ENCODE measurements at places on chromosomes 13 and 19.
A peak's percentile ranks its signal among the peaks of the same experiment; 100 is the strongest.

DNA sequence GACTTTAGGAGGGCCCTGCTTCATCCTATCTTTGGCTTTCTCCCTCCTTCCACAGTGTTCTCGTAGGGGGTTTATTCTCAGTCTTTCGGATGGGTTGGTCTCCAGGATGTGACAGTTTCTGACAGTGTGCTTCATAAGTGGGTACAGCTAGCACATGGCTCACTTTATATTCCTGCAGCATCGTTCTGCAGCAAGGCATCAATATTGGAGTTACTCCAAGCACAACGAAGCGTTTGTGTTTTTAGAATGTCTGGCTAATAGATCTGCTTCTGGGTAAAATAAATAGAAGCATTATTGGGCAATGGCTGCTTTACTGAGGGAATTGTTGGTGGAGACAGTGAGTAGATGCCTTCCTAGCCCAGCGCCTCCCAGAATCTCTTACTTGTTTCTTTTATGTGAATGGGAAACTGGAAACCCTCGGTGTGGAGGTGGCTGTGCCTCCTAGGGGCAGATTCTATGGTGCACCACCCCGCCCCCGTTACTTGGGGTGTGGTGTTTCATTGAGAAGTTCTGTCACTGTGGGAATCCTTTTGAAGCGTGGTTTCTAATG is 2.0 kb downstream of the FARP1 start:
- DNase-seq = peak; percentile 9

DNA sequence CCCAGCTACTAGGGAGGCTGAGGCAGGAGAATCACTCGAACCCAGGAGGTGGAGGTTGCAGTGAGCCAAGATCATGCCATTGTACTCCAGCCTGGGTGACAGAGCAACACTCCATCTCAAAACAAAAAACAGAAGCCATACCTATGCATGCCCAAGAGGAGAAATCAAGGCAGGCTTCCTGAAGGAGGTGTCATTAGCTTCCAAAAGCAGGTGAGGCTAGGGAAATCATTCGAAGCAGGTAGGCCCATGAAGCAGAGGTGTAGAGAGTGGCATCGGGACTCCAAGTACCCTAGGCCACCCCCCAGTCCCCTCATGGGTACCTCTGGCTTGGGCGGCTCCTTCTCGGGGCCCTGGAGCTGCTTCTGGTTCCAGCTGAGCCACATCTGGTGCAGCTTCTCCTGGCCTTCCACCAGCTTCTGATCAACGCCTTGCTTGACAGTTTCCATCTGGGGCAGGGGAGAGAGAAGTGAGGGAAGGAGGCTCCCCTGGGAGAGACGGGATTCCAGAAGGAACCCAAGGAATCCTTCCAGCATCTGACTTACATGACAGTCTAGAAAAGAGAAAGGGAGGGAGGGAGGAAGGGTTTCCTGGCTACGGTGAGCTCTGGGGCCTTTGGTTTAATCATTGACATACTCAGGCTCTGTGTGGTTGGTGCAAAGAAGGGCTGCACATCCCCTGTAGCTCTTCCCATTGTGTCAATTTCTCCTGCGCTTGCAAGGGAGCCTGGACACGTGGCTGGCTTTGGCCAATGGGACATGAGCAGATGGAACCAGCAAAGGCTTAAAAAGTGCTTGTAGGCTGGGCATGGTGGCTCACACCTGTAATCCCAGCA is 13.1 kb upstream of the TICAM1 start:
- DNase-seq = no peak

- DNase-seq = no peak
These were observed 609 bp downstream of the ZAR1L start for GRCh38 chr13:32314271-32315237.

GRCh38 chr13:51832471-51833152 is 12.4 kb downstream of the TMEM272 start:
- DNase-seq = no peak

- DNase-seq = no peak
These were observed 943 bp downstream of the GJB6 start for GRCh38 chr13:20230913-20231838.

- no peak for DNase-seq
These were observed 2.8 kb upstream of the ZNF543 start for GRCh38 chr19:57317503-57317902.

DNA sequence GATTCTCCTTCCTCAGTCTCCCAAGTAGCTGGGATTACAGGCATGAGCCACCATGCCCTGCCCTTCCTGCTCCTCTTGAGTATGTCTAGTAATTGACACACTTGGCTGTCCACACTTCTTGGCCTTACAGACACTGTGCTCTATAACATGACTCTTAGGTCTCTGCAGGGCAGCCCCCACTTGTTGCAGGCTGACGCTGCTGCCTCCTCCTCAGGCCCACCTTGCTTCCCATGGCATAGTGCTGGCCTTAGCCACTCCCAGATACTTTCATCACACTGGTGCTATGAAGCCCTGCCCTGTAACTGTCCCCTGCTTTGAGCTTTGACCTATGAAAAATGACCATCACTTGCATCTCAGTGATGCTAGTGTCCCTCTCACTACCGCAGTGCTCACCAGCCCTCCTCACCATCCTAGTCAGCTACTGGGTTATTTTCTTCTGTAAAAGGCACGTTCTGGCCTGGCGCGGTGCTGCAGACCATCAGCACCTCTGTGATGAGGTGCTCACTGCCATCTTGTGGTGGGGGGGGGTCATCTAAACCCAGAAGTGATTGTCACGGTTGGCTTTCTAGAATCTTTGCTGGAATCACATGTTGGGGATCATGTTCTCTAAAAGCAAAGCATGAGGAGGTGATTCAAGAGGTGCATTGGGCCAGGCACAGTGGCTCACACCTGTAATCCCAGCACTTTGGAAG is 9.8 kb downstream of the ERICH4 start:
- no peak for DNase-seq

- no peak for DNase-seq
These were observed 27.5 kb upstream of the KL start for GRCh38 chr13:32988608-32989289.

- no peak for DNase-seq
These were observed 878.5 kb downstream of the UQCRFS1 start for GRCh38 chr19:28334419-28334818.

DNA sequence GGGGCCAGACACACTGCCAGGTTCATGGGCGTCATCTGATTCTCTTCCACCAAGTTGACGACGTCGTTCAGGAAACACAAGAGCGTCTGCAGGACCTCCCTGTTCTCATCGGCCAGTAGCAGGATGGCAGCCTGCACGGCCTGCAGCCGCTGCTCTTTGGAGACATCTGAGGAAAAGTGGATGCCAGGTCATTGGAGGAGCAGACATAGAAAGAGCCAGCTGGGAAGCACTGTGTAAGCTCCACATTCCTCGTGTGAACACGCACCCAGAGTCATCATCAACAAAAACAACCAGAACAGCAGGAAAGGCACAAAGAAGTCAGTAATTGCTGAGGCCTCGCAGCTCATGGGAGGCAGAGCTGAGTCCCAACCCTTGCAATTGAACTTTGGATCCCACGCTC is 96.5 kb downstream of the KL start:
- DNase-seq = no peak

GRCh38 chr19:7000333-7000732 is 20.9 kb downstream of the MBD3L2B start:
- DNase-seq = no peak

DNA sequence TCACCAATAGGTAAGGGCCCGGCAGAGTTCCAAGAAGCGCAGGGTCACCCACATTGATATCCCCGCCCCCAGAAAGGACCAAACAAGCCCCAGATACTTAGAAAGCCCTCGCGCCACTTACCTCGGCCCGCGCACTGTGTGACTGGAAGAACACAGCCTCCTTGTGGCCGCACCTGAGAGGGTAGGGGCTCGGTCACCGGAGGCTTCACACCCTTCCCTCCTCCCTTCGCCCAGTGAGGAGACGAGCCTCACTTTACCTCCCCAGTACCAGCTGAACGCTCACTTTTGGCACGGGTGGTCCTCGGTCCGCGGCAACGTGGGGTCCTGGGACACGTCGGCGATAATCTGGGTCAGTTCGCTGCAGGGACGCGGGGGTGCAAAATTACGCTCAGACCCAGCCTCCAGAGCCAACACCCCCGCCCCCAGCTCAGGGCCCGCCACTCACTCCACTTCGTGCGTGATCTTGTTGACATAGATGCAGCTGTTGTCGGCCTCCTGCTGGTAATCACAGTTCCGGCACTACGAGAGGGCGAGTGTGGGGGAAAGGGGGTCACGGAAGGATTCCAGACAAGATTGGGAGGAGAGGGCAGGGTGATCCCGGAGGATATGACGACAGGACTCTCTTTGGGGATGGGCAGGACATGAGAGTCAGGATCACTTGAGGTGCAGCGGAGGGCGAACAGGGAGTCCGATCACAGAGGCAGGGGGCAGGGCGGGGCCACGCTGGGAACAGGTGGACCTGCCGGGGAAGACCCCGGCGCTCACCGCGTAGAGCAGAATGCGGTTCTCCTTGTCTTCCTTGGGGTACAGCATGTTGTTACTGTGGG is 568 bp downstream of the POLR2I start:
- DNase-seq = peak; percentile 50

DNA sequence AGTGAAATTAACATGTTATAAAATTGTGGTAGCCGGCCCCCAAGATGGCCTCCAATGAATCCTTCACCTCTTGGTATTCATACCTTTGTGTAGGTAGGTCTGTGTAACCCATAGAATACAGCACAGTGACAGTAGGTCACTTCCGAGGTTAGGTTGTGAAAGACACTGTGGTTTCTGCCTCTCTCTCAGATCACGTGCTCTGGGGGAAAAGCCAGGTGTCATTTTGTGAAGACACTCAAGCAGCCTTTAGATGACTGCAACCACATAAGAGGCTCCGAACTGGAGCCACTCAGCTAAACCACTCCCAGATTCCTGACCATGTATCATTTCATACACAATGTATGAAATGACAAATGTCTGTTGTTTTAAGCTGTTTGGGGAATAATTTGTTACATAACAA is 9.8 kb upstream of the USPL1 start:
- no peak for DNase-seq

DNA sequence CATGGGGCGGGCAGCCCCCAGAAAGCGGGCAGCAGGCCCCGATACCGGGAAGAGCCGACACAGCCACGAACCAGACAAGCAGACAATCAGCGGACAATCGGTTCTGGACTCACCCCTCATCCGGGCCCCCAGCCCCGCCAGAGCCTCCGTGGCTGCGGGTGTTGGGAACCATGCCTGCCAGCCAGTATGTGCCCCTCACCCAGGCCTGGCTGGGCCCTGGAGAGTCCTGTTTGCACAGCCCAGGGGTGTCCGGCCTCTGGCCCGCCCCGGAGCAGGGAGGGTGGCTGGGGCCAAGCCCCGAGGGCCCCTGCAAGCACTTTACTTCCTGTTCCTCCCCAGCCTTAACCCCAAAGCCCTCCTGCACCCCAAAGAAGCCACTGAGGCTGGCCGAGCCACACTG is 7.8 kb downstream of the PODNL1 start:
- DNase-seq = no peak

- peak; percentile 80 for DNase-seq
These were observed 27.8 kb downstream of the NFIX start for GRCh38 chr19:13022859-13023636.

DNA sequence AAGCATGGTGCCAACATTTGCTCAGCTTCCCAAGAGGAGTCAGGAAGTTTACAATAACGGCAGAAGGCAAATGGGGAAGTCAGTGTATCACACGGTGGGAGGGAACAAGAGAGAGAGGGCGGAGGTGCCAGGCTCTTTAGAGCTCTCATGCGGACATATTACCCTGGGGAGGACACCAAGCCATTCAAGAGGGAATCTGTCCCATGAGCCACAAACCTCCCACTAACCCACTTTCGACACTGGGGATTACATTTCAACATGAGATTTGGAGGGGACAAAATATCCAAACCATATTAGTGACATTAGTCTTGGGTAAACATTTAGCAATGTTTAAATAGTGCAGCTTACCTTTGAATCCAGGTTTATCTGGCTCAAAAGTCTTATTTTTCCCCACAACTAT is 69.9 kb downstream of the SLAIN1 start:
- DNase-seq = no peak
